HFFc6 (cell line): ENCODE measurements at places on chromosomes 16 and 17.

GRCh38 chr17:16934836-16935235 lies 37.1 kb downstream of the TNFRSF13B start:
- no peak for DNase-seq

GRCh38 chr16:56255904-56256303 lies 64.6 kb downstream of the GNAO1 start:
- DNase-seq, result no peak

- no peak for DNase-seq
Measured at GRCh38 chr16:75247249-75247648, 4.2 kb downstream of the BCAR1 start.

DNA sequence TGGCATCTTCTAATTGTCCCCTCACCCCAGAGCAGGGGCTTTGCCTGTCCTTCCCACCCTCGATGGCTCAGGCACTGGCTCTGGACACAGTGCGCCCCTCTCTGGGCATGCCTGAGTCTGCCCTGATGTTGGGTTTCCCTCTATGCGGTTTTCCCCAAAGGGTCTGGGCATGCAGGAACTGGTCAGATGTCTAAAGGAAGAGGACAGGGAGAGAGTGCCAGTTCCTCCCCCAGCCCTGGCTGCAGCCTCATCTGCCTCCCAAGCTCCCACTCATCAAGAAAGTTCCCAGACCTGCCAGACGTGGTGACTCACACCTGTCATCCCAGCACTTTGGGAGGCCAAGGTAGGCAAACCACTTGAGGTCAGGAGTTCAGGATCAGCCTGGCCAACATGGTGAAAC lies 41.3 kb upstream of the PABPN1L start:
- peak; percentile 17 for DNase-seq

DNA sequence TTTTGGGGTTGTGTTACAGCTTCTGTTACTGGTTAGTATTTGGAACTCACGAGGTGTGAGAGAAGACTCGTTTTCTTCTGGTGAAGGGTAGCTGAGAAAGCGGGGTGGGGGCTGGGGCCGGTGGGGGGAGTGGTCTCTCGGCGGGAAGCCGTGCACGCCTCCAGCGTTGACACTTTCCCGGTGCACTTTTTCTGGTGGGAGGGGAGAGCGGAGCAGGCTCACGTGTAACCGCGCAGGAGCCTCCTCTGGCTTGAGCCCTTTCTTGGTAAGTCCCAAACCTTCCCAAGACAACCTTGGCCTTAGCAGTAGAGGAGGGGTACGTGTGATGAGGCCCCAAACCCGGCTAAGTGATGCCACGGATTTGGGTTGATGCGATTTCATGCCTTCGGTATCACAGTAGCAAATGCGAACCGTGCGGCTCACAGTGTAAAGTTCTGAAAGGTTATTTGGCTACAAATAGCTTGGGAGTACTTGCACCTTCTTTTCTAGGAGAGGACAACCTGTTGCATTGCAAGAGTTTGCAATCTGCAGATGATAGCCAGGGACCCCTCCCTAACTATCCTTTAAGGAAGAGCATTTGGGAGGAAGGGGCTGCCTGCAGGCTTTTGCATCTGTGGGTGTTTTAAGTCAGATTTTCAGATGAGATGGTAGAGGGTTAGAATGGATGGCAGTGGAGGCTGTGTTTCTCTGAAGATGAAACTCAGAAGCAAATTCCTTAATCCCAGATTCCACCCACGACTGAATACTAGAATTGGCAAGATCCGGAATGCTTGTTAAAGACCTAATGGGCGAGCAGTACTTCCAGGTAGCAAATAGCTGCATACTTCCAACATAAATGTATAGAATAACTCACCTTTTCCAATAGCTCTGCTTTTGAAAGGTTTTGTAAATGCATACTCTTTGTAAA lies 1.5 kb downstream of the HLF start:
- DNase-seq, result no peak

DNA sequence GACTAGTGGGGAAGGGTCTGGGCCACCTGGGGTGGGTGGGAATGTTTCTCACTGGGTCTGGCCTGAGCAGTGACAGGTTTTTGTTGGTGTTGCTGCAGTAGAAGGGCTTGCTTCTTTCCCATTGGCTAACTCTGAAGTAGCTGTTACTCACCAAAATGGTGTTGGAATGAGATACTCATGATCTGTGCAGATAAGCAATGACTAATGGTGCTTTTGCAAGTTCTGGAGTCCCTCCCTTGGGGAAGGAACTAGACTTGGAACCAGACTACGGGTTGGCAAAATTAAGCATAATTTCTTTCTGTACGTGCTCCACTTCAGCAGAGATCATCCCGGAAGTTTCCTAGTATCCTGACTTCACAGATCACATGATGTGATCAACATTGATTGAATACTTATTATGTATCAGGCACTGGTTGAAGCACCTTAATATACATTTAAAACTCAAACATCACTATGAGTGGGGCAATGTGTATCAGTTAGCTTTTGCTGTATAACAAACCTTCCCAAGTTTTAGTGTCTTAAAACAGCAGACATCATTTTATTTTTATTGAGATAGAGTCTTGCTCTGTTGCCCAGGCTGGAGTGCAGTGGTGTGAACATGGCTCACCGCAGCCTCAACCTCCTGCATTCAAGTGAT lies 30.1 kb downstream of the CHP2 start:
- DNase-seq, result peak; percentile 53

GRCh38 chr16:85286066-85286831 lies 174.0 kb upstream of the CIBAR2 start:
- peak; percentile 75 for DNase-seq

DNA sequence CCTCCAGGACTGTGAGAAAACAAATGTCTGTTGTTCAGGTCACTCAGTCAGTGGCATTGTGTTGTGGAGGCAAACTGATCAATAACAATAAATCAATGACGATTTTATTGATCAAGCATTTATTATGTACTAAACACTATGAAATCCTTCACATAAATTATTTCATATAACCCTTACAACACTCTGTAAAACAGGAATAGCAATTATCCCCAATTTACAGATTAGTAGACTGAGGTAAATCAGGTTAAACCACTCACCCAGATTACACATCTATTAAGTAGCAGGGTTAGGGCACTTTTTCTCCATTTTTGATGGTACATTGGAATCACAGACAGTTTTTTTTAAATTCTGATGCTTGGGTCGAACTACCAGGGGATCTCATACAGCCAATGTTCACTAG lies 372.8 kb upstream of the MAF start:
- DNase-seq, result no peak

GRCh38 chr17:67470163-67470562 lies 93.1 kb downstream of the PITPNC1 start:
- no peak for DNase-seq

- no peak for DNase-seq
Measured at GRCh38 chr17:50122945-50123344, 7.0 kb downstream of the SAMD14 start.

DNA sequence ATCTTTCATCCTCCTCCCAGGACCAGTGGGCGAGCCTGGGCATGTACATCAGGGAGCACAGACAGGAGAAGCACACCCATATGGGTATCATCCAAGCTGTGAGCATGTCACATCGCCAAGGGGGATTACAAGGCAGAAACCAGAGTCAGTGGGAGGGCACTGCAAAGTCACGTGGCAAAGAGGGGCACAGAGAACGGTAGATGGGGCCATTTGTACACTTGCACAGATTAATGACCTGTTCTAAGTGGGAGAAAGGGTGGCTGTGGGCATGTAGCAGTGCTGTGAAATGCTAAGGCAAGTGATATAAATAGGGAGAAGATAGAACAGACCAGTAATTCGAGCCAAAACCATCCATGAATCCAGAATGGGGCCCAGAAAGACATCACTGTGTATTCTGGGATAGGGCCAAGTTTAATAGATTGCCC lies 265.0 kb downstream of the CPPED1 start:
- DNase-seq, result no peak

DNA sequence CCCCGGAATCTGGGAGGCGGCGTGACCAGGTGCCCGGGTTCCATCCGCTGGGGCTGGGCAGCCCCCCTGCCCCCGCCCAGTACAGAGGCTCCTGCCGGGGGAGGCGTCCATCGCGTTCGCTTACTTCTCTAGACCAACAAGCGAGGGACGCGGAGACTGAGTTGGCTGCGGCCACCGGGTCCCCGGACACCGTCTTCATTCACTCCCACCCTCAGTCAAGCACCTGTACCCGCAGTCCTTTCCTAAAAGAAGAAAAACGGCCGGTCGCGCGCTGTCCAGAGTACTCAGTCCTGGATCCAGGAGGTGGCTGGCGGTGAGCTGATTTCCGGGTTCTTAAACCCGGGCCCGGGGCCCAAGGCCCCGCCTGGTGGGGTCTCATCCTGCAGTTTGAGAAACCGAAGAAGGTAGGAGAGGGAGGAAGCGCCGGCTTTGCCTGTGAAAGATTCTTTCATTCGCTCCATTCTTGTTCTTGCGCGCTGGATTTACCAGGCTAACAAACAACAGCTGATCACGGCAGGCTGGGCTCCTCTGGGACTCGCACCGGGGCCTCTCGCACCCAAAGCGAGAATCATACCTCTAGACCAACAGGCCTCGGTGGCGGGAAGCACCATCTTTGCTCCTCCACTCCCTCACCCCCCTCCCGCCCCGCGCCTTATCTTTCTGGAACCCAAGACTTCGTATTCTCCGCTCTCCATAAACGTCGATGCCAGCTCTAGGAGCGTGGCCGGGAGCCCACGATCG lies 17.4 kb upstream of the OR1F1 start:
- no peak for DNase-seq

GRCh38 chr17:51742571-51742970 lies 415.9 kb downstream of the CA10 start:
- no peak for DNase-seq

DNA sequence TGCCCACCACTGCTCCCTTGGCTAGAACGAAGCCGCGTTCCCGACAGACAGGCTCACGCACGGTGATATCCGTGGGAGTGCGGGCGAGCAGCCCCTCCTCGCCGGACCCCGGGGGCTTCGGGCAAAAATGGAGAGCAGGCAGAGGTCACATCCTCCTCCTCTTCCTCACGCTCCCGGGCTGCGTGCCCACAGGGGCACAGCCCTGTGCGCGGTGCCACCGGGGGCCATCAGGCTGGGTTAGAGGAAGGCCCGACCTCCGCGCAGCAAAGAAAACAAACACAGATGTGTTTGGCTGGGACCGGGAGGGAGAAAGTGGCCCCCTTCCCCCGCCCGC lies 519 bp upstream of the NTN1 start:
- no peak for DNase-seq

DNA sequence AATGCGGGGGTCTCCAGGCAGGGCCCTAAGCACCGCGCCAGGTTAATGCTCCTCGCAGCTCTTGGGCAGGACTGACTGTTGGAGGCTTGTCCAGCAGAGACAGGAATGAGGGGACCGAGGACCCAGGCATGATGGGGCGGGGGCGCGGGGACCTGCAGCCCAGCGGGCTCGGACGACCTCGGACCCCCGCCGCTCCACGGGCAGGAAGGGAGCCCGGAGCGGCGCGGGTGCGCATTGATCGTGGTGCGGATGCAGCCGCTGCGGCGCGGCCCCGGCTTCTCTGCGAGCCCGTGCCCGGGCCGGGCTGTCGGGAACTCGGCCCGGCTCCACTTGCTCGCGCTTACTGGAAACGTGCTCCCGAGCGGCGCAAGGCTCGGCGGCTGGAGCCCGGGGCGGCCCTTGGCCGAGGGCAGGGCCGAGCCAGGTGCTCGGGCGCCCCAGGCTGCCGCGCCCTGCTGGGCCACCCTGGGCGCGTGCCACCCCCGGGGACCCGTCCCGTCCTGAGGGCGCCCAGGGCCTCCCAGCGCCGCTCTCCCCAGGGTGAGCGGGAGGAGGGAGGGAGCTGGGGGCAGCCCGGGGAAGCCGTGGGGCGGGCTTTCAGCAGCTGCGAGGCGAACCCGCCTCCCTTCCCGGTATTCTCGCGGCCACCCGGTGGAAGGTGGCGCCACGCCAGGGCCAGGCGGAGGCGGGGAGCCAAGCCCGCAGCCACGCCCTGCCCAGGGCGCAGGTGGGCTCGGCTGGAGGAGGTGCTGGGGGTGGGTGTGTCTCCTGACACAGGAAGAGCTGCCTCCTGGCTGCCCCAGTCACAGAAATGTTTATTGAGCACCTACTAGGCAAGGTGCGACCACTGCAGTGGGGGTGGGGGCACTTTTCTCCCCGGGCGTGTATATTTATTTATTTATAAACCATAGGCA lies 45.9 kb downstream of the SOCS3 start:
- DNase-seq, result peak; percentile 50

DNA sequence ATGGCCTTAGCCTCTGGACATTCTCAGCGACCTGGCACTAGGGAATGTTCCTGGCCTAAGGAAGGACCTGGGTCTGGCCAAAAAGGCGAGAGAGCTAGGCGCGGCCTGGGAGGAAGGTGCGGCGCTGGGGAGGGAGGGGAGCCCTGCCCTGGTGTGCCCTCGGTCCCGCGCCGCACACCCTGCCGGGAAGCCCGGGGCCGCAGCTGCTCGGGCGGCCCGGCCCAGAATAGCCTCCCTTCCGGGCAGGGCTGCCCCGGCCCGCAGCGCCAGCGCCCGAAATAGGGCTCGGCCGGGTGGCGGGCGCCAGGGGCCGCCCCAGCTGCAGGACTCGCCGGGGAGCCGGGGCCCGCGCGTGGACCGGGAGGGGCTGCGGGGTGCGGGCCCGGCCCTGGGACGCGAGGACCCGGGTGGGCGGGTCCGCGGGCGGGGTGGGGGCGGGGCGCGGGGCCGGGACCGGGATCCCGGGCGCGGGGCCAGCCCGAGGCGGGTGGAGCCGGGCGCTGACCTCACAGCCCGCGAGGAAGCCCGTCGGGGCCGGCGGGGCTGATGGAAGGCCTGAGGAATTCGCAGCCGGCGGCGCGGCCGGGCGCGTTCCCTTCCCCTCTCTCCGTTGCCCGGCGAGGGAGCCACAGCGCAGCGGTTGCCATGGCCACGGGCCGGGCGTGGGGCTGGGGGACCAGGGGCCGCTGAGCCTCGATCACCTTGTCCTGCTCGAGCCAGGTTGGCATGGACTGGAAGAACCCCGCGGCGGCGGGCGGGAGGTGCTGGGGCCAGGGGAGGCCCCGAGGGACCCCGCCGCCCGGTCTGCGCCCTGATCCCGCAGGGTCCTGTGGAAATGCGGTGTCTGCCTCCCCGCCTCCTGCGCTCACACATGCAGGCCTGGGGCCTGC lies 18.1 kb downstream of the SOCS3 start:
- DNase-seq, result peak; percentile 68

- no peak for DNase-seq
Measured at GRCh38 chr16:70302745-70303144, 3.8 kb downstream of the DDX19B start.

DNA sequence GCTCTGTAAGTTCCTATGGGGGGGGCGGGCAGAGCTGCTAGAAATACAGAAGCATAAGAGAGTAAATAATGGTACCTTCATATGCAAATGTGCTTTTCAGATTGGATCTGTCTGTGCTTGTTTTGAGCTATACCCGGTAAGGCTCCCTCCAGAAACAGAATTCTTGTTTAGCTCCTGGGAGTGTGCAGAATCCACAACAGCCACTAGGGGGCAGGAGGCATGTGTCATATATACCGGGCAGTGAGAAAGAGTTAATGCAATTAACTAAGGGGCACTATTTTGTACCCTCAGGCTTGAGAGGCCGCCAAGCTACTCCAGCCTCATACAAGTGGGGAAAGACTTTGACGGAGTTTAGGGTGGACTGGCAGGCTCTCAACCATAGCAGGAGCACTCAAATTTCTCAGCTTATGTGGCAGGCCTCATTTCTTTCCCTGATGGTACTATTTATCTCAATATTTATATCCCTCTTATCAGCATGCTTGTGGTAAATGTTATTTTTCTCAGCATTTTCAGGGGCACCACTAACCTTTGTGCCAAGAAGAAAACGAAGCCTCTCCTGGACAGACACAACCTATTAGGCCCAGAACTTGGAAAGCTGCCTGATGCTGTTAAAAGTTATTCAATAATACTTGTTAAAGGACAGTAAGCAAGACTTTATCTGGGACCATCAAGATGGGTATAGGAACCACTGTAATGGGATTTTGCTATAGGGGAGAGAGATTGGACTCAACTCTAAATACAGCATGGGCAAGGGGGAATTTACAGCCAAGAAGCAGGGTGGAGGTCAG lies 10.7 kb upstream of the CENPV start:
- DNase-seq, result peak; percentile 47

GRCh38 chr17:50798424-50799288 lies 31.3 kb upstream of the ANKRD40CL start:
- DNase-seq, result no peak
